Stimulated activated memory B cell treated with anti-CD40 and anti-IgM and Interleukin-4, amounts not matched to agents 10 μg/mL and 1 μg/mL and 100 μg/mL, for 72 hours (primary cell): ENCODE measurements at places on chromosomes 3 and 15.

- H3K27ac ChIP-seq, result no peak overlapping the region
- H3K4me1 ChIP-seq, result no peaks in the 10 kb centered on the region
- no peaks in the 10 kb centered on the region for H3K27me3 ChIP-seq
- ATAC-seq, result no peak
- H3K36me3 ChIP-seq, result no peaks in the 10 kb centered on the region
Observed at GRCh38 chr3:181464033-181464694, 247.6 kb upstream of the SOX2 start.

DNA sequence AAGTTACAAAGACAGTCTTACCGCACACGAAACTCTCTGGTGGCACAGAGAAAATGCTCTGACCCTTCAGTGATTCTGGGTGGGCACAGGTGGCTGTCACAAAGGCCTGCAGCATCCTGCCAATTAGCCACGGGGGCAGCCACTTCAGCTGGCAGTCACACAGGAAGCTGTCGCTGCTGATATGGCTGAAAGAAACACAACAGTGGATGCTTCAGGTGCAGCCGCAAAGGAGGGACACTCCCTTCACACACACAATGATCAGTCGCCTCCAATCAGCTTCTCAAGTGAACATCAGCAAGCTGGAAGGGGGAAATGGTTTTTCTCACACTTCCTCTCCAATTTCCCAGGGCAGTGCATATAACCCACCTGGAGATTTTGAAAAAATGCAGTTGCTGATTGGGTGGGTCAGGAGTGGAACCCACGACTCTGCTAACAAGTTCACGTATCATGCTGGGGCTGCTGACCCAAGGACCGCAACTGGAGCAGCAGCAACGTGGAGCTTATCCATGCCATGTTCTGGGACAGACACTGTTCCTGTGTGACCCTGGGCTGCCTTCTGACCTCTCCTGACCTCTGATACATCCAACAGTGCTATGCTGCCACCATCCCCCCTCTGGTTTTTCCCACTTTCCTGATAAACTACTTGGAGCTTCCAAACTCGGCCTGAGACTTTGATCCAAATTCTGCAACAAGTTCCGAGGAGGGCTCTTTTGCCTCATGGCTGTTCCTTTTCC, 106.6 kb downstream of the LRIG1 start:
- H3K27me3 ChIP-seq, result no peaks in the 10 kb centered on the region
- H3K36me3 ChIP-seq, result no peaks in the 10 kb centered on the region
- H3K27ac ChIP-seq, result peak overlapping the region; percentile 73
- peak; percentile 90 for ATAC-seq
- peak overlapping the region; percentile 80 for H3K4me3 ChIP-seq

GRCh38 chr3:149648525-149648924, 9.3 kb downstream of the WWTR1 start:
- H3K4me1 ChIP-seq, result peaks cover 19% of the 10 kb centered on the region
- no peak overlapping the region for H3K4me3 ChIP-seq
- no peaks in the 10 kb centered on the region for H3K36me3 ChIP-seq
- H3K27ac ChIP-seq, result no peak overlapping the region

DNA sequence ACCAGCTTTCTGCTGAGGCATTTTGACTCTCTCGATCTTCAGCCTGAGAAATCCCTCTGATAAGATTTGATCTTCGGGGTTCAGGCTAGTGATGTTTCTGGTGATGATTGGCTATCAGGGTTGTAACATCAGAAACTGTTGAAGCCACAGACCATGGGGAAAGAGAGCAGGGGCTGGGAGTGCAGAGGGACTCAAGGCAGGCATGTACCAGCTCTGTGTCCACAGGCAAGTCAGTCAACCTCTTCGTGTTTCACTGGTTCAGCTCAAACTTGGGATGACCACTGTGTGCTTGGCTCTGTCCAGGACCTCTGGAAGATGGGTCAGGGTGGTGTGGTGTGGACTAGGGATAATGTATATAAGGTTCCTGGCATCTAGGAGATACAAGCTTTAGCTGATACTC, 116.5 kb downstream of the EEFSEC start:
- H3K4me1 ChIP-seq, result no peaks in the 10 kb centered on the region
- H3K27ac ChIP-seq, result no peak overlapping the region
- H3K4me3 ChIP-seq, result no peak overlapping the region
- no peak for ATAC-seq
- H3K36me3 ChIP-seq, result peaks cover 55% of the 10 kb centered on the region

DNA sequence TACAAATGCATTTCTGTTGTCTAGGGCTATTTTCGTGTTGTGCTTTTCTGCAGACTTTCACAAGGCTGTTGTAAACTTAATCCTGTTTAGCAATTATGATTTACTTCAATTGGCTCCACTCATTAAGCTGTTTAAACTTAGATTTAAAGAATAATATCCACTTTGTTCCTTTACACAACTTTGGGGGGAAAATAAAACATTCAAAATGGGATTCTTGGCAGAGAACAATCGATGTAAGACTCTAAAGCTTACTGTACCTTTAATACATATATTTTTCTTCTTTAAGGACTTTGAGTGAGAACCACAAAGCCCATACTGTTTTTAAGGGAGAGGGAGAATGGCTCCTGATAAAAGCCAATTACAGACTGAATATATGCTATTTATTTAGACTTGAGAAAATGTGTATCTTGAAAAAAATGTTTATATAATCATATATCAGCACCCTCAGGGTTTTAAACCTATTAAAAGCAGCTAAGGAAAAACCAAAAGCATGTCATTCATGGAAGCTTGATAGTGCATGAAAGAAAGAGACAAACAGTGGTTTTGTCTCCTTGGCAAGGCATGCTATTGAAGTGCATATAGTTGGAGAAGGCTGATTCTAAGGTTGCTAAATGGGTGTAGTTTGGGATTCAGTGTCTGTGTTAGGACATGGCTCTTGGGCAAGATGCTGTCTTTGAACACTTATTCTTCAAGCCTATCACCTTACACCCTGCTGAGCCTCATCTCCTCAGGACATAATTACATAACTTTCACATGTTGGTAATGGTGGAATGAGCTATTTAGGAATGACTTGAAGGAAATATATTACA, 293.4 kb upstream of the TBC1D5 start:
- H3K27ac ChIP-seq, result no peak overlapping the region
- H3K27me3 ChIP-seq, result peaks cover 9% of the 10 kb centered on the region
- ATAC-seq, result no peak
- H3K4me3 ChIP-seq, result no peak overlapping the region

GRCh38 chr3:161163297-161163696, 57.8 kb upstream of the NMD3 start:
- no peaks in the 10 kb centered on the region for H3K4me1 ChIP-seq
- H3K4me3 ChIP-seq, result no peak overlapping the region
- H3K36me3 ChIP-seq, result no peaks in the 10 kb centered on the region

DNA sequence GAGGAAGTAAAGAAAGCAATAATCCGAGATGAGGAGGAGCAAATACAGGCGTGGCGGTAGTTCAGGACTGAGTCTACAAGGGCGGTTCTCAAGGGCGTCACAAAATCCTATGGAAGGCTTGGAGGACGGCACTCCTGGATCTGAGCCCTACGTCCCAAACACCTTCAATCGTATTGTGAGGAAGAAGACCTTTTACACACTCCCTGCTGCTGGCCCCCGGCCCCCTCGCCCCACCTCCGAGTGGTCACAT, 747 bp downstream of the PLD1 start:
- peaks cover 46% of the 10 kb centered on the region for H3K27me3 ChIP-seq
- no peak for ATAC-seq
- peak overlapping the region; percentile 56 for H3K4me3 ChIP-seq
- peaks cover 10% of the 10 kb centered on the region for H3K4me1 ChIP-seq
- H3K36me3 ChIP-seq, result no peaks in the 10 kb centered on the region

- no peaks in the 10 kb centered on the region for H3K27me3 ChIP-seq
- no peaks in the 10 kb centered on the region for H3K4me1 ChIP-seq
- no peak overlapping the region for H3K27ac ChIP-seq
- no peaks in the 10 kb centered on the region for H3K36me3 ChIP-seq
- no peak for ATAC-seq
Observed at GRCh38 chr3:135348690-135349089, 553.6 kb downstream of the EPHB1 start.

GRCh38 chr15:59997070-59997701, 6.9 kb upstream of the FOXB1 start:
- H3K36me3 ChIP-seq, result no peaks in the 10 kb centered on the region
- H3K4me3 ChIP-seq, result peak overlapping the region; percentile 25
- peak; percentile 31 for ATAC-seq
- peaks cover 12% of the 10 kb centered on the region for H3K4me1 ChIP-seq

GRCh38 chr3:135895734-135896121, 69.8 kb upstream of the PPP2R3A start:
- H3K36me3 ChIP-seq, result no peaks in the 10 kb centered on the region
- H3K27me3 ChIP-seq, result no peaks in the 10 kb centered on the region
- H3K27ac ChIP-seq, result no peak overlapping the region
- H3K4me1 ChIP-seq, result no peaks in the 10 kb centered on the region

GRCh38 chr15:26722621-26723160, 50.2 kb downstream of the GABRB3 start:
- no peak overlapping the region for H3K4me3 ChIP-seq
- no peak for ATAC-seq
- no peaks in the 10 kb centered on the region for H3K4me1 ChIP-seq
- no peaks in the 10 kb centered on the region for H3K36me3 ChIP-seq
- no peak overlapping the region for H3K27ac ChIP-seq

GRCh38 chr3:136730595-136731273, 21.4 kb downstream of the STAG1 start:
- H3K27ac ChIP-seq, result no peak overlapping the region
- no peaks in the 10 kb centered on the region for H3K36me3 ChIP-seq

DNA sequence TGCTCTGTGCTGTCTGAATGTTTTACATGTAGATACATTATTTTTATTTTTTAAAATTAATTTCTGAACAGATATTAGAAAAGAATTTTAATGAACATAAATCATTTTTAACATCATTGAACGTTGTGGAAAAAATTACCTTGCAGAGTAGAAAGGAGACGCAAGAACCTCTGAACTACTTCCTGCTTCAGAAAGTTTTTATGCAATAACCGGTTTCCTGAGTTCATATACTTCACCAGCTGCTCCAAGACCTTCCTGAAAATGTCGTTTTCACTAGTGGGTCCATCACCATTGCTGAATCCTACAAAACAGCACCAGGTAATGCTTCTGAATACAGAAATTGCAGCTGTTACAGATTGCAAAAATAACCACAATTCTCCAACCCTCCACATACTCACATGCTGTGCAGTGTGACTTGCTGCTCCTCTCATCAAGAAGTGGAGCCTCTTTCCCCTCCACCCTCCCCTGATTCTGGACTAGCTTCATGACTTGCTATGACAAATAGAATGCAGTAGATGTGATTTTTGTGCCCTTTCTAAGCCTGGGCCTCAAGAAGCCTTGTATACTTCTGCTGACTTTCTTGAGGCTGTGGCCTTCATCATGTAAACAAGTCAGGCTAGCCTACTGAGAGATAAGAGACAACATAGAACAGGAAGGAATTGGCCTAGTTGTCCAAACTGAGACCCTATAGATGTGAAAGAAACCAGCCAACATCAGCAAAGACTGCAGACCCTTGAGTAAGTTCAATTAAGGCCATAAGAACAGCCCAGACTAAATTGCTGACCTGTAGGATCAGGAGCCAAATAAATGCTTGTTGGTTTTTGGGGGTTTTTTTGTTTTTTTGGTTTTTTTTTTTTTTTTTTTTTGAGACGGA, 80.4 kb downstream of the TRANK1 start:
- H3K4me3 ChIP-seq, result no peak overlapping the region
- ATAC-seq, result no peak
- H3K27ac ChIP-seq, result no peak overlapping the region
- no peaks in the 10 kb centered on the region for H3K27me3 ChIP-seq
- H3K36me3 ChIP-seq, result peaks cover 45% of the 10 kb centered on the region
- H3K4me1 ChIP-seq, result peaks cover 27% of the 10 kb centered on the region

GRCh38 chr3:159455741-159456181, 532.9 kb upstream of the IL12A start:
- no peaks in the 10 kb centered on the region for H3K36me3 ChIP-seq
- H3K4me3 ChIP-seq, result no peak overlapping the region
- no peak overlapping the region for H3K27ac ChIP-seq
- no peaks in the 10 kb centered on the region for H3K27me3 ChIP-seq

- no peaks in the 10 kb centered on the region for H3K36me3 ChIP-seq
- ATAC-seq, result no peak
- no peak overlapping the region for H3K27ac ChIP-seq
Observed at GRCh38 chr3:96991800-96992365, 177.5 kb downstream of the EPHA6 start.
